ENCODE measurements at places on chromosomes 1 and 21. TPM values are rescaled to one million over a fixed set of nuclear protein-coding genes. Genes with fewer than 3 reads are reported as not detected.

The PLA2G2F gene
- not detected for total RNA-seq

The EIF3I gene
- total RNA-seq, result 309 TPM

The ROR1 gene
- 3.6 TPM for total RNA-seq

The SUSD4 gene
- not detected for total RNA-seq

The PCP4L1 gene
- not detected for total RNA-seq

The SIK1 gene
- 15.7 TPM for total RNA-seq

The DIO1 gene
- total RNA-seq, result not detected

The CAMK2N1 gene
- total RNA-seq, result 7.1 TPM
